Uterus (tissue), 4 donors: ENCODE measurements at places on chromosomes 3 and 15.

DNA sequence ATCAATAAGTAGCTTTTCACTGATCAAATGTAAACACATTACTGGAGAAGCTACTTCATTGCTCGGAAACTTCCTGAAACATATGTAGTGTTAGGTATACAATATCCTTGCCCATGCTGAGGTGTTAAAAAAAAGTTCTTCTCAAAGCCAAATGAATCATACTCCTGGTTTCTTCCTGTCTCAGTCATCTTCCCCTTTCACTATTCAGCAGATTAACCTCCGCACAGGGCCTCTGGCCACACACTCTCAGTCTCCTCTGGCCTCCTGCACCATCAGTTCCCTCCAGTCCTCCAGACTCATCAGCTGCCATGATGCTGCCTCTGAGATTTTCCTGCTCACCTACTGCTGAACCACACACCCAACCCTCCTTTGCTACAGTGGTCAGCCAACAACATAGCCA, 70.5 kb upstream of the BOC start:
- no peak for DNase-seq

- DNase-seq = no peak
These were observed 19.5 kb downstream of the SETMAR start for GRCh38 chr3:4322635-4323034.

- no peak for DNase-seq
These were observed 178.0 kb upstream of the UMPS start for GRCh38 chr3:124552224-124552623.

DNA sequence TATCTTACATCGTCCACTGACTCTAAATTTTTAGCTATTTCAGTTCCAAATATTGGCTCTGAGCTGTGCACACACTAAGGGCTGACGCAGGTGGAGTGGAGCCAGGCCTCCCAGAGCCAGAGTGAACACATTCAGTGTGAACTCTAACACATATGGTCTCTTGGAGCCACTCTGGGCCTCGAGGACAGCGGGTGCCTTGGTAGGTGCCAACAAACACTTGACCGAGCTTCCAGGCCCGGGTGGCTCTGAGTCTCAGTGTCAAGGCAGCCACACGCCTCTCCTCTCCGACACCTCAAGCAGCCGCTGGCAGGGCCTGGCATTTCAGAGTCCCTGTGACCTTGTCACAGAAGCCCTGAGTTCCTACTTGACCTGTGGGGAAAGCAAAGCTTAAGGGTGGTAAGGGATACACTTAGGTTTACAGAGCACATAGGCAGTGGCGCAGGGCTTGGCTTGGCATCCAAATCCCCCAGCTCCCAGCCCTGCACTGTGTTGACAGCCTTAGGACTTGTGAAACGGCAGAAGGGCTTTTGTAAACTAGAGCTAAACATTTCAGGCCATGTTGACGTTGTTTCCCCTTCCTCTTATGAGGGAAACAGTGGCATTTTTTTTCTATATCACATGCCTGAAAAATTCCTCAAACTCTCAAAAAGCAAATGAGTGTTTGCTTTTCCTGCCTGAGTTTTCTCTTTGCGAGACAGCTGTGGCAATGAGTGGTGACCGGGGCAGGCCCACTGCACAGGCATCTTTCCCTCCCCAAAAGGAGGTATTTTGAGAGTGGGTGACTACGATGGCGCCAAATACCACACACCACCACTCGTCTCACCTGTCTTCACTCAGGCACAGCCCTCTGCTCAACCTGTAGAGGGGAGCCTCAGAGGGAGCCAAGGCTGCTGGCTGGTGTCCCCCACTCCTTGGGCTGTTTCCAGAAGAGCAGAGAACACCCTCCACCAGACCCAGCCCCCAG, 60.8 kb downstream of the DAPK2 start:
- peak; percentile 21 for DNase-seq

GRCh38 chr3:45605534-45605933, 11.0 kb downstream of the LIMD1 start:
- DNase-seq = no peak

- no peak for DNase-seq
These were observed 43.9 kb downstream of the OIP5 start for GRCh38 chr15:41288464-41288863.

GRCh38 chr15:88382482-88382983, 84.7 kb downstream of the MRPL46 start:
- no peak for DNase-seq

DNA sequence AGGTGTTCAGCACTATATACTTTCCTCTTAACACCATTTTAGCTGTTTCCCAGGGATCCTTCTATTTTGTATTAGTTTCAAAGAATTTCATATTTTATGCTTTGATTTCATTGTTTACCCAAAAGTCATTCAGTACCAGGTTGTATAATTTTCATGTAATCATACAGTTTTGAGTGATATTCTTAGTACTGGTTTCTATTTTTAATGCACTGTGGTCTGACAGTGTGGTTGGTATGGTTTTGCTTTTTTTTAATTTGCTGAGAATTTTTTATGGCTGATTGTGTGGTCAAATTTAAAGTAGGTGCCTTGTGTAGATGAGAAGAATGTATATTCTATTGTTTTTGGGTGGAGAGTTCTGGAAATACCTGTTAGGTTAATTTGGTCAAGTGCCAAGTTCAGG, 323.4 kb upstream of the EPHA6 start:
- no peak for DNase-seq

- DNase-seq = no peak
These were observed 507 bp downstream of the SLC12A6 start for GRCh38 chr15:34336991-34337556.

- no peak for DNase-seq
These were observed 20.0 kb downstream of the IDH2 start for GRCh38 chr15:90082140-90082715.

DNA sequence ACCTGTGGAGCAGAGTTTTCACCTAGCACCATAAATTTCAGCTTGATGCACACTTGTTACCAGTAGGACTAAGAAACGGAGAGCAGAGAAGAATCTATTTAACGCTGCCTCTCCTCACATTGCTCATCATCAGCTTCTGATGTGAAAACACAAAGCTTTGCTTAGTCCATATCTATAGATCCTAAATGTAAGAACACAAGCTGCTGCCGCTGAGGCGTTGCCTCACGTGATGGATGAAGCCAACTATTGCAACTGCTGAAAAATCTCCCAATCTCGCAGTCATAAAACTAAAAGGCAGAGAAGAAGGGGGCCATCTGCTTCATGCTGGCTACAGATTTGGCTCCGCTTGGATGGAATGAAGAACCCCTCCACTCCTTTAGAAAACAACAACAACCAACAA, 42.7 kb downstream of the CADPS start:
- DNase-seq = no peak

DNA sequence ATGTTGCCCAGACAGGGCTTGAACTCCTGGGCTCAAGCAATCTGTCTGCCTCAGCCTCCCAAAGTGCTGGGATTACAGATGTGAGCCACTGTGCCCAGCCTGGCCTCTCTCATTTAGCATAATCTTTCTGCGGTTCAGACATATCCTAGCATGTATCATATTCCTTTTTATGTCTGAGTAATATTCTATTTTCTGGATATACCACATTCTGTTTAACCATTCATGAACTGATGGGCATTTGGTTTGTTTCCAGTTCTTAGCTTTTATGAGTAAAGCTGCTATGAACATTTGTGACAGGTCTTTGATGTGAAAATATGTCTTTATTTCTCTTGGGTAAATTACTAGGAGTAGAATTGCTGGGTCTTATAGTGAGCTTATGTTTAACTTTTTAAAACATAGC, 23.5 kb downstream of the FAM81A start:
- no peak for DNase-seq

GRCh38 chr15:32953533-32953910, 235.7 kb downstream of the GREM1 start:
- DNase-seq = no peak

- no peak for DNase-seq
These were observed 621 bp upstream of the PARP6 start for GRCh38 chr15:72272997-72273352.
